Keratinocyte (primary cell): ENCODE measurements at places on chromosomes 3 and 15.

DNA sequence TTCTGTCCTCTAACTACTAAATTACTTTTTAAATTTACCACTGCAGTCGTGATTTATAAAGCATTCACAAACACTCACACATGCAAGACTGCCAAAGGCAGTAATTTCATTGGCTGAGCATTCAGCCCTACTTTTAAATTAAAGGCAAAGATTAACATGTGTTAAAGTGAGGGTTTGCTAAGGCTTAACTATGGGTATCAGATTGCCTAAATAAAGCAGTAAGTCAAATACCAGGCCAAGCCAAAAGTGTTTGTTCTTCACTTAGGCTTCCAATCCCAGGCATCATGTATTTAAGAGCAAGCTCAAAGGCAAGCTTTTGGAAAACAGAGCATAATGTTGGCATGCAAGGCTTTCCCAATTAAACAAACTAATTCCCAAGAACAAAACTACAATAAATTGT, 187.3 kb downstream of the SUCNR1 start:
- DNase-seq: no peak

- DNase-seq: no peak
These were observed 13.6 kb upstream of the CLDN11 start for GRCh38 chr3:170405101-170405500.

GRCh38 chr3:54632834-54633233, 295.0 kb downstream of the LRTM1 start:
- no peak for DNase-seq

DNA sequence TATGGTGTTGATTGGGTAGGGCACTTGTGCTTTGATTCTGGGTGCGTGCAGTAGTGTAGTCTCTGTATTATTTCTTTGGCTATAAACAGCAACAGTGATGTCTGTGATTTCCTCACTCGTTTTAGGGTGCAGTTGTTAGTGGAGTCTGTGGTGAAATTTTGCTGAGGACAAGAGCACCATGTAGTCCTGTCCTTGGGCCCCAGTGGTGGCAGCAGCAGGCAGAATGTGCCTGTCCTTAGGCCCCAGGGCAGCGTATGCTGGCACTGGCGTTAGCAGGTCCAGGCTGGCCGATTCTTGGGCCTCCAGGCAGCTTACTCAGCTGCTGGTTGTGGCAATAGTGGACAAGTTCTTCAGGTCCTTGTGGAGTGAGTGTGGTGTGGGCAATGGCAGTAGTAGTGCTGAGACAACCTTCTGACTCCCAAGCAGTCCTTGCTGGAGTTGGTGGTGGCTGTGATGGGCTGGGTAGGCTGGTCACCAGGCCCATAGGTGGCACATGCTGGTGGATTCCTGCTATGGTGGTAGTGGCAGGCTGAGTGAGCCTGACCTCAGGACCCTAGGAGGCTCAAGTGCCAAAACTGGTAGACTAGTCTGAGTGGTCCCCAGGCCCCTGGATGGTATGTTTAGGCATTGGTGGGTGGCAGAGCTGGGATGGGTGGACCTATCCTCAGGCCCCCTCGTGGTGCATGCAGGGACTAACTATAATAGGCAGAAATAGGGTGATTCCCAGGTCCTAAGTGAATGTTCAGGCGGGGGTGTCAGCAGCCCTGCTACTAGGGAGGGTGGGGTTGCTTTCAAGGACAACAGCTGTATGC, 56.3 kb downstream of the TNFAIP8L3 start:
- no peak for DNase-seq

DNA sequence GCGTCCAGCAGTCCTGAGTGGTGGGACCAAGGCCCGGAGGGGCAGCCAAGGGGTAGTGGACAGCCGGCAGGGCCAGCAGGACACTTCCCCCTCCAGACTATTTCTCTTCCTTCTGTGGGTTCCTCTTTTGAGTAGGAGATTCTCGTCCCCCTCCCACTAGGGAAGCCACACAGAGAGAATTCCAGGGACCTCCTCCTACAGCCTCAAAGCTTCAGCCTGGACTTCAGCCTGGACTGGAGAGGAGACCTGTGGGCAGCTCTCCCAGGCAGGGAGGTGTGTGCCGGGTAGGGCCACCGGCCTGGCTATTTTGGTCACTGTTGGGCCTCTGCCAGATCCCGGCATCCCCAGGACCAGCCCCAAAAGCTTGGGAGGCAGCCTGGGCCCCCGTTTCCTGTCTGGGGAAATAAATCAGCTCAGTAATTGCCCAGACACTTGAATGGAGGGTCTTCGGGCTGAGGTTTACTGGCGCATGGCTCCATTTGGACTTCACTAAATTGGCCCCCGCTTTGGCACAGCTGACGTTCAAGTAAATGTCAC, 1.3 kb downstream of the SLC6A6 start:
- no peak for DNase-seq

- peak; percentile 40 for DNase-seq
These were observed 64.7 kb upstream of the ZBTB38 start for GRCh38 chr3:141303481-141304223.
